Activated CD4-positive, CD25-positive, alpha-beta regulatory T cell treated with anti-CD3 and anti-CD28 coated beads, Interleukin-2, amount 50 U/mL, for 24 hours (primary cell): ENCODE measurements at places on chromosomes 7 and 10.

DNA sequence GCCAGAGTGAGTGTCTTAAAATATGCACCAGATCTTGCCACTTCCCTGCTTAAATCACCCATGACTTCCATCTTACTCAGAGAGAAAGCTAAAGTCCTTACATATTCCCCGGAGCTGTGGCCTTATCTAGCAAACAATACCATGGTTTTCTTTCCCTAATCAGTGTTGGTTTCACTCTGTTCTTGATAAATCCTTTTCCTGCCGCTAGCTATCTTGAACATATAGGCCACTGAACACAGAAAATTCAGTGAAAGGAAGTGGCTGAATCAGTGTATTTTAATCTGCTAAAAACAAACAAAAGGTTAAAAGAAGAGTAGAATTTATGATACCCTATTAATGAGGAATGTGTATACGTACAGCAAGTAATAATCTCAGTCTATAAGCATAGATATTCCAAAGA lies 42.0 kb upstream of the JAZF1 start:
- ATAC-seq: no peak

GRCh38 chr10:11209830-11210181 lies 192.1 kb downstream of the CELF2 start:
- ATAC-seq: no peak

DNA sequence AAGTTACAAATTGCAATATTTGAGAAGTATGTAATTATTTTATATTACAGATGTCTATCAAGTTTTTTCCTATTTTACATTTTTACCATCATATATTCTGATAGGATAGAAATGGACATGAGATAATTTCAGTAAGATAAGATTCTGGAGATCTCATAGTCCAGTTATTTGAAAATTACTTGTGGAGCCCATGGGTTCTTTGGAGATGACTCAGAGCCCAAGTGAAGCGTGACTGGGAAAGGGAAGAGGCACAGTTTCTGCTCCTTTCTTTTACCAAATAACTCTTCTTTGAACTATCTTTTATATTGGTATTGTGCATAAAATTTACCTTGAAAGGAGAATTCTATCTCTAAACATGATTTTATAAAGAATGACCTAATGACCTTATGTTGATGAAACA lies 2.4 kb downstream of the CD36 start:
- ATAC-seq: no peak

DNA sequence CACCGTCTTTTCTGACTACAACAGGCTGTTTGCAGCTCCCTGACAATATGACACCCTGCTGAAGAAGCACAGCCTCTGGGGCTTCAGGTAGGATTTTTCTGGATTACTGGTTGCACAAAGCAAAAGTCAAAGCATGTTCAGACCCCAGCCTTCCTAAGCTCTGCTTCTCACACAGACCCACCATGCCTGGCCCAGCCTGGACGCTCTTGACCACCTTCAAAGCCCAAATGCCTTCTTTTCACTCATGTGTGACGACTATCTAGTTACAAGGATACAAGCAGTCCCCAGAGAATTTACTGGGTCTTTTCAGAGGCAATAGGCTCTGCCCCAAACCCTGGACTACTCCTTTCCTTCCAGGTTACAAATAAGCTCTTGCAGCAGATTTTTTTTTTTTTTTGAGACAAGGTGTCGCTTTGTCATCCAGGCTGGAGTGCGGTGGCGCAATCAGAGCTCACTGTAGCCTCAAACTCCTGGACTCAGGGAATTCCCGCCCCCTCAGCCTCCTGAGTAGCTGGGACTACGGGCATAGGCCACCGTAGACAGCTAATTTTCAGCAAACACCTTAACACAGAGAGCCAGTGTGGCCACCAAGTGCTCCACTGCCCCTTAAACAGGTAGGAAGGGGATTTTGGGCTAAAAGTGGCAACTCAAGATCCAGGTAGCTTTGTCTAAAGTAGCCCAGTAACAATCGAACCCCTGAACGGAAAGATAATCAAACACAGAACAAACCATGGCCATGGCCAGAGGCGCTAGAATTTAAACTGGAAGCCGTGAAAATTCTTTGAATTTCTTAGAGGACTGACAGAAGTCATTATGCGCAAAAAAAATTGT lies 16.2 kb downstream of the SVIL start:
- ATAC-seq: no peak

DNA sequence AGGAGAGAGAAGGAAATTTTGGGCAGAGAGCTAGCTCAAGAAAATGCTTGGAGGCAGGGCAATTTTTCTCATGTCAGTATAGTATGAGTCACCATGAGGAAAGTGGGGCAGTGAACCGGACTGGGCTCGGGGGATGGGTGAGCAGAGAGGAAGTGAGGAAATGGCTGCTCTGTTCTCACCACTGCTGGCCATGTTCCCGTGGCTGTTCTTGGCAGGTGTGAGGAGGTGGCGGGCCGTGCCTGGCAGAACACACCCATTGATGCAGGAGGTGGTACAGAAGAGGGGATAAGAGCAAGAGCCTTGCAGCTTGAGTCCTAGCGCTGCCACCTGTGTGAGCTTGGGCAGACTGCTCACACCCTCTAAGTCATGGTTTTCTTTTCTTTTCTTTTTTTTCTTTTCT lies 304.4 kb upstream of the LYZL1 start:
- ATAC-seq: peak; percentile 33

DNA sequence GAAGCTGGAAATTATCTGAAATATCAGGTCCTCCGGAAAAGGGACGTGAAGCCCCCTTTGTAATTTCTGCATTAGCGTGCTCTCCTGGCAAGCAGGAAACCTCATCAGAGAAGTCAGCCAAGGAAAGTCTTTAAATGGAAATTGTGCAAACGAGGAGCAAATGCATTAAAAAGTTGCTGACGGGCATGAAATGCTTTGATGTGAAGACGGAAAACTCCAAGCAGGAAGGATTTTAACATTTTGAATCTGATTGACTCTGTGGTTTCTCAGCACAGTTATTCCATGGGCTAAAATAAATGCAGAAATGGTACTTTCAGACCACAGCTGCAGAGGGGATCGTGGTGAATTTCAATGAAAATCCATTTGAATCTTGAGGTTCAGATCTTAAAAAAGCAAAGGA lies 167.8 kb downstream of the AHR start:
- ATAC-seq: no peak

DNA sequence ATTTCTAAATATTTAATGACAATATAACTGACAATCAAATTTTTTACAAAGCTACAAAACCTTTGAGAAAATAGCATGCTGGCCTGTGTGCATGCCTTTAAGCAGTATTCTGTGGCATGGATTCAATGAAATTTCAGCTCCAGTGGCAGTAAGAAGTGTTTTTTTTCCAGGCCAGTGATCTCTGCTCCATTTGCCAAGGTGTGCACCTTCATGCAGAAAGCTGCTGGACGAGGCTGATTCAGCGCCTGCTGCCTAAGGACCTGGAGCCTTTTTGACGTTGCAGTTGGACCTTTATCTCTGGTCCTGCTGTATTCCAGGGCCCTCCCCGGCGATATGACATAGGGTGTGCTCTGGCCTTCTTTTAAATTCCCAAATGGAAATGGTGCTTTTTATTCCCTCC lies 26.6 kb downstream of the VWC2 start:
- ATAC-seq: no peak

DNA sequence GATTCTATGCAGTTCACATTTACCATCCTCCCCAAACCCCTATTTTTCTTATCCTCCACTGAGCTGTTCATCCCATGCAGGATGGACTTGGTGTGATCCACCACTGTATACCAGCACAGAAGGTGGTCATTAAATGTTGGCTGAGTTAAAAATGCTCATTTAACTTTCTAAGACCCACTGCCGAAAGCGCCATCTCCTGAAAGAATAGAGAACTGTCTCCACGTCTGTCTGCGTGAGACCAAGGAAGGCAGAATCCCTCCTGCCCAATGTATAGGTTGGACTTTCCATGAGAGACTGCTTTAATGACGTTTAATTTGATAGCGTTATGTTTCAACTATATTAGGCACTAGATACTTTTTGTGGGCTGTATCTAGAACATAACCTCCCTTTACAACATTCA lies 124.3 kb downstream of the GPAM start:
- ATAC-seq: no peak
